ENCODE measurements at places on chromosomes 7 and 10.

- no peak for DNase-seq
Observed at GRCh38 chr10:3056280-3057037, 10.9 kb upstream of the PFKP start.

DNA sequence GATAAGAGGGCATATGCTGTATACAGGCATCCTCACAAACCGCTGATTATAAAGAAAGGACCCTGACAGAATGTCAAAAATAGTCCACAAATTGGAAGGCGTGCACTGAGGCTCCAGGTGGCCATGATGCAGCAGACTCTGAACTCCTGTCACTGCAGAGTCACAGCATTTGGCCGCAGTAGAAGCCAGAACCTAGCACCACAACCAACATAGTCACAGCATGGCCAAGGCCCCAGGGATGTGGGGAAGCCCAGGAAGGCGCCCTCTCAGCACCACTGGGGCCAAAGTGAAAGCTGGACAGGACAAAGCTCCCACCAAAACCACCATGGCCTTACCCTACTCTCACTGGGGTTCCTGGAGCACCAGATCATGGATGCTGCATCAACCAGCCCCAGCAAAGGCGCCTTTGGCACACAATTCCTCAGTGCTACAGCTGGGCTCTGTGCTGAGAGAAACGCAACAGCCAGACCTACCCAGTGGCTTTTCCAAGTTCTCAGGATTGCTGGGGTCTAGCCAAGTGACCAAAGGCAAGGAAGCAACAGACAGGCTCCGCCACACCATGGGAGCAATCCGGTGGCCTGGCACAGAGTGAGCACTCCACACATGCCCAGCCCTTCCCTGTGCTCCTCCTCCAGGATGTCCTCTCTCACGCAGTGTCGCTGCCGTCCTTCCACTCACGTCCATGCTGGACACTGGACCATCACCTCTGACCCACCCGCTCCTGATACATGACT lies 60.2 kb downstream of the STK17A start:
- DNase-seq = no peak

- no peak for DNase-seq
Observed at GRCh38 chr7:55130395-55131141, 111.8 kb downstream of the EGFR start.

DNA sequence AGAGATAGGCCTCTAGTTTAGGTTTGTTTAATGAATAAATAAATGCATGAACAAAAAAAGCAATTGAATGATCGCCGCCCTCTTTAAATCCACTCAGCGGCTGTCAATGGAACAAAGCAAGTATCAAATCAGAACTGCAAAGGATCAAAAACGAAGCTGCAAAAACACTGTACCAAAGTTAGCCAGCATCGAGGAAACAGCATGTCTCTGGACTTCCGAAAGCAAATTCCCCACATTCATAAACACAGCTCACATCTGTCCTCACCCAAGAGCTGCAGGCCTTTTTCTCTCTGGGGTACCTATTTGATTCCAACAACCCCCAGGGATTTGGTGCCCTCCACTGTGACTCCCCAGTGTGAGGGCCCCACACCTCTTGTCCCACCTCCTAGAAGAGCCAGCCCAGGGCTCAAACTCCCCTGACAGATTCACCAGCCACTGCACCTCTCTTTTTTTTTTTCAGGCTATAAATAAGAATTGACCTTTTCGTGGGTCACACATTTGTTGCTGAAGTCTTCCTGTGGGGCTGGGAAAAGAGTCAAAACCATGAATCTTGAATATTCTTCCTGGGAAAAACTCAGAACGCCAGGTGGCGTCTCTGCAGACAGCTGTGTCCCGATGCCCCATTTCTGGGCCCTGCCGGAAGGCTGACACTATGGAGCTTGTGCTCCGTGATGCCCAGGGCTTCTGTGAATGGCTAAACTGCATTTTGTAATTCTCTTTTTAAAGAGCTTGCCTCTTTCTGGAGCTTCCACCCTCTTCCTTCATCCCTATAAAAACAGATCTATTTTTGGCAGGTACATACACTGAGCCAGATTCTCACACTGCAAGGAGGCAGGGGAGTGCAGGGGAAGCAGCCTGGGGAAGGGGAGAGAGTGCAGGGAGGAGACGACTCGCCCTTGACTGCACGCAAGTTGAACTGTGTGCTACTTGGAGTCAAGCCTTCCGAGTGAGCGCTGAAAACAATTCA lies 51.7 kb downstream of the HSPA12A start:
- DNase-seq = no peak
